ENCODE measurements at places on chromosomes 12 and 14.

GRCh38 chr12:26455936-26456574, 260.7 kb downstream of the SSPN start:
- DNase-seq, result no peak

- no peak for DNase-seq
Observed at GRCh38 chr14:54392131-54392859, 4.5 kb upstream of the CDKN3 start.

DNA sequence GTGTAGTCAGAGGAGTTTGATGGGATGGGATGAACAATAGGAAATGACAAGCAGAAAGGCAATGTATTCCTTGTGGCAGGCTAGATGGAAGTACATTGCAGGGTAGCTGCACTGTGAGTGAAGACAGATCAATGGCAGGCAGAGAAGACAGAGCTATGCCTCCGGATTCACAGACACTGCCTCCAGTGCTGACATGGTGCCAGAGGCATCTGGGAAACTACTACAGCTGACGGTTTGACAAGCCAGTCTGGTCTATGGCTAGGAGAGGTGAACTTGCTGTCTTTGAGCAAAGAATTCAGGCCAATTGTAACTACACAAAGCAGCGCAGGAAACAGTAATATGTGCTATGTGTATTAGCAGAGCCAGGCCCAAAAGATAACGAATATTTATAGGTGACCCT, 193.5 kb downstream of the DIO2 start:
- no peak for DNase-seq

GRCh38 chr14:102878970-102879460, 43.4 kb upstream of the AMN start:
- DNase-seq, result no peak

DNA sequence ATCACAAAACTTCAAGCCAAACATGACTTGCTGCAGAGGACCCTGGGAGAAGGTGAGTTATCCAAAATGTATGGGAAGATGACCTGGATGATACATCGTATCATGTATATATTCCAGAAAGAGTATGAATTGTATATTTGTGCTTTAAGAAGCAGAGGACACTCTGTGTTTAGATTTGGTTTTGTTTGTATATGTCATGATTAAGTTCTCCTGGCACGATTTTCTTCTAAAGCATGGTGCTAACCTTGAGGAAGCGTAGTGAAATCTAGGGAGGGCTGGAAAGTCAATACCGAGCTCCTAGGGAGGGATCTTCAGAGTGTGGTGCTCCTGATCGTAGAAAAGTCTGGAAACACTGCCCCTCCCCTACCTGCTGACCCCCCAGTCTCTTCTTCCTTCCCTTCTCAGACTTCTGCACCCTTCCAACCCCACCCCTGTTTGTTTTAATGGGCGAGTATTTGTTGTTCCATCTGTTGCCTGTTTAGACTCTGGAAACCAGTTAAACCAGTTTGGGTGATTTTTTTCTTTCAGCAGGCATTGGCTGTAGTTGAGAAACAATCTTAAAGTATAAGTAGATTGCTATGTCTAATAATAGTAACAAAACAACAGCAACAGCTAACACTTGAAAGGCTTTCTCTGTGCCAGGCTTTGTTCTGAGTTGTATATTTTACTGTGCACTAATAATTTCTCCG, 141.6 kb downstream of the KICS2 start:
- no peak for DNase-seq

DNA sequence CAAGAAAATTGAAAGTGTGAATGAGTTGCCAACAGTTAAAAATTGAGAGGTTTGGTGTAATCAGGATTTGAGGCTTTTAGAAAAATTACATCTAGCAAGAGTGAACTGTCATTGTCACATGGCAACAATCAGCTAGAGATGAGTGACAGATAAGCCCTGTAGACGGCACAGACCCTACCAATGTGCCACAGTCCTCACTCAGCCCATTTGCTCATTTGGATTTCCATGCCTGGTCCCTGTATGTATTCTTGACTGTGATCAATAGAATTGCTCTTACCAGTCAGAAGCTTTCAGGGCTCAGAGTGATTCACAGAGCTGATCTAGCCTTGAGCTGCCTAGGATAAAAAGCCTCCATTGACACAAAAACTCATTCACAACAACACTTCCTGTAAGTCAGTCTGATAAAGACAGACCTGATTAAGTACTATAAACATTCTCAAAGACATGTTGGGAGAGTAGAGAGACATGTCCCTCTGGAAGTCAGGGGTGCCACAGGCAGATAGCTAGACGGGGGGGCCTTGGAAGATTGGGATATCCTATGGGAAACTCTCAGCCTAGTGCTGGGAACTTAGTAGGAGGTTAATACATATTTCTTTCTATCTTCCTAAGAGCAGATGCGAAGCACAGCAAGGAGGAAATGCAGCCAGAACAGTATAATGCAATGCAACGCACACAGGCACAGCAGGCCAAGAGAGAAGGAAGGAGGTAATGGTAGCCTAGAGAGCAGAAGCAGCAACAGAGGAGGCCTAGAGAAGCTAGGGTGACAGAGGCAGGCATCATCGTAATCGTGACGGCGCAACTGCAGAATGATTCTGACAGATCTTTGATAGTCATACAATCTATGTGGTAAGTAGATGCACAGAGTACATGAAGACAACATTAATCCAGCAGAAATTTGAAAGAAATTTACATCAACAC, 2.0 kb upstream of the PELI2 start:
- DNase-seq, result no peak

All from activated T-cell treated with anti-CD3 and anti-CD28 coated beads for 48 hours (primary cell).